ENCODE measurements at places on chromosomes 3 and 15.

GRCh38 chr15:90933301-90933700, 952 bp upstream of the HDDC3 start:
- DNase-seq, result no peak

- no peak for DNase-seq
Observed at GRCh38 chr15:48579945-48580671, 65.4 kb downstream of the FBN1 start.

DNA sequence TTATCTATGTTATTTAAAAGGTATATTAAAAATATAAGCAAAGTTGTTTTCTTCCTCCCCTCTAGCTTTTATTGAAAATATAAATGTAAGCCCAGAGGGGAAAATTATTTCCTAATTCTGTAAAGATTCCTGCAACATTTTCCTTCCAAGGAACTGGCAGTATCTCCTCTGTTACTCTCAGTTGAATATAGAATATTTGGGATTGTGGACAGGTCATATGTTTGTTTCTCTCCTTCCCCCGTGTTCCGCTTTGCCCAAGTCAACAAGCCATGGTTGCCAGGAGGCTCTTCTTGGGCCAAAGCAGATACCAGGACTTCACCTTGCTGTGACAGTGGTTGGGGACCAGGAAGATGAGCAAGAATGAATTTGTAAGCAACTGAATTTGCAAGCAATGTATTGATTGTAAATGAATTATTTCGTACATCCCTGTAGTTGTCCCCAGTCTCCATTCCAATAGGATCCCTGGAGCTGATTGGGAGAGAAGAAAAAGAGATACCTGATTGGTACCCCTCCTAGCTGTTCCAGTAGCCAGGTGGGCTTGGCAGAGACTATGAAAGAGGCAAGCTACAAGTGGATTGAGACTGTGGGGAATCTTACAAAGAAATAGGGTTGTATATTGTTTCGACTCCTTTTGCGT, 130.8 kb downstream of the FNDC3B start:
- no peak for DNase-seq

- DNase-seq, result no peak
Observed at GRCh38 chr15:58387130-58387529, 44.7 kb upstream of the LIPC start.

Measured in COR-L47 (cell line).